ENCODE measurements at places on chromosomes 5 and 9.

- no peak for DNase-seq
Observed at GRCh38 chr5:167943343-167943742, 348.1 kb upstream of the WWC1 start.

DNA sequence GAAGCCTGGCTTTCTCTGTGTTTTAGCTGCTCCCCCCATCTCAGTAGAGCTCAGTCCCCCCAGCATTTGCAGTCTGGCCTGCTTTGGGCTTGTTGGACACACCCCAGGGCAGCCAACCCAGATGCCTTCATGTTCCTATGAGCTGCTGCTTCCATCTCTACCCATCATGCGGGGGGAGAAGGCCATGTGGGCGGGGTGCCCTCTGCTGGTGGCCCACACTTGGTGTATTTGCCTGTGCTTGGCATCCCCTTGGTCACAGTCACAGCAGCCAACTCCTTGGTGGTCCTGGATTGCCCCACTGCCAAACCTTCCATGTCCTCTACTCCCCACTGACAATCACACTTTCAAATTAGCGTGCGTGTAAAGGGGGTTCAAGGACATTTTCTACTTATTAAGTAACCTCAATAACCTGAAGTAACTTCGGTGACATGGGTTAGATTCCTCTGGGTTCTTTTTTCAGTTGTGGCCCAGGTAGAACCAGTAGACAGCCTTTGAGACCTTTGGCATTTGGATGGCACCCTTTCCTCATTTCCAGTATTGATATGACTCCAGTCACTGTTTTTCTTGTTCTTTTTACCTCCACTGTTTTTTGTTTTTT is 42.8 kb downstream of the SNX30 start:
- DNase-seq = peak; percentile 76

GRCh38 chr5:181189962-181190710 is 14.9 kb downstream of the TRIM7 start:
- no peak for DNase-seq

DNA sequence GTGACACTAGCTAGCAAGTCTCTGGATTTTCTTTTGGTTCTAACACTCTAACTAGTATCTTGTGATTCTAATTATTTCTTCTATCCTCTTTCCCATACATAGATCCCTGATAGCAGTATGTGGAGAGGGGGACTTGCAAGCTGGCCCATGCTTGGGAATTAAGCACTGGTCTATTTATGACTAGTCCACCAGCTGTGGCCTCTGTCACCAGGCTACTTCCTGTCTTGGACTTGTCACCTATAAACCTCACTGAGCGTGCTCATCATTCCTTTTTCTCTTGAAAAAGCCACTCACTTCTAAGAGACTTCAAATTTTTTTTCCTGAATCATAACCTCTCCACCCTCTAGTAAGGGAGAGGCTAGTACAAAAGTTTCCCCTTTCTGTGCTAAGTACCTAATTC is 32.3 kb upstream of the MAMDC2 start:
- DNase-seq = no peak

DNA sequence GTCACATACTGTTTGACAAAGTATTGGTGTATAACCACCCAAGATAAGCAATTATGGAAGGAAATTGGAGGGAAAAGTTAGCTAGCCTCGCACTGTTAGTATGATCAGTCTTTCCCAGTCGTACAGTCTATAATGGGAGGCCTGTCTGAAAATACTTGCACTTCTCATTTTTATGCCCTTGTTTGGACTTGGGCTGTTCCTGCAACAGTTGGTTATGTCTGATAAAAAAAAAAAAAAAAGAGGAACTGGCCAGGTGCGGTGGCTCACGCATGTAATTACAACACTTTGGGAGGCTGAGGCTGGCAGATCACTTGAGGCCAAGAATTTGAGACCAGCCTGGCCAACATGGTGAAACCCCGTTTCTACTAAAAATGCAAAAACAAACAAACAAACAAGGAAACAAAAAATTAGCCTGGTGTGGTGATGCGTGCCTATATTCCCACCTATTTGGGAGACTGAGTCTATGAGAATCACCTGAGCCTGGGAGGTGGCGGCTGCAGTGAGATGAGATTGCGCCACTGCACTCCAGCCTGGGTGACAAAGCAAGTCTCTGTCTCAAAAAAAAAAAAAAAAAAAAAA is 58.3 kb upstream of the ANKRD33B start:
- DNase-seq = peak; percentile 93
